ENCODE measurements at places on chromosomes 2 and 18.

- DNase-seq = no peak
Measured at GRCh38 chr2:70630761-70631160, 77.1 kb upstream of the TGFA start.

GRCh38 chr2:148965623-148966437 lies 72.7 kb upstream of the LYPD6B start:
- no peak for DNase-seq

GRCh38 chr2:37389989-37390765 lies 45.7 kb downstream of the QPCT start:
- DNase-seq = peak; percentile 96

DNA sequence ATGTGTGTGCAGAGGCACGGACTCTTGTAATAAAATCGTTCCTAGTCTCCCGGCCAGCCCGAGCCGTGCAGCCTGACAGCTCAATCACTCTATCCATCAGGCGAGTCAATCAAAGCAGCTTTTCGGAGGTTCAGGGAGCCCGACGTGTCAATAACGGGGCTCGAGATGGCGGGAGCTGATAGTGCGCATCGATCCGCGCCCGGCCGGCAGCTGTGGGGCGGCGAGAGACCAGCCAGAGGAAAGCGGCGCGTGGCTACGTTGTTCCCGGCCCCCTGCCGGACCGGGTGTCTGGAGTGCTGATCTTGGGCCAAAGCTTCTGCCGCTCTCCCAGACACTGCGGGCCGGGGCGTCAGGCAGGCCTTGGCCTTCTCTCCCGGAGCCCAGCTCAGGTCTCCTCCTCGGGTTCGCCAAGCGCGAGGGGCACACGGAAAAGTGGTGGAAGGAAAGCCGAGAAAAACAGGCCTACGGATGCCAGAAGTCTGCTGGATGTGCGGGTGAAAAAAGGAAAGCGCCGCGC lies 2.4 kb downstream of the EN1 start:
- no peak for DNase-seq

DNA sequence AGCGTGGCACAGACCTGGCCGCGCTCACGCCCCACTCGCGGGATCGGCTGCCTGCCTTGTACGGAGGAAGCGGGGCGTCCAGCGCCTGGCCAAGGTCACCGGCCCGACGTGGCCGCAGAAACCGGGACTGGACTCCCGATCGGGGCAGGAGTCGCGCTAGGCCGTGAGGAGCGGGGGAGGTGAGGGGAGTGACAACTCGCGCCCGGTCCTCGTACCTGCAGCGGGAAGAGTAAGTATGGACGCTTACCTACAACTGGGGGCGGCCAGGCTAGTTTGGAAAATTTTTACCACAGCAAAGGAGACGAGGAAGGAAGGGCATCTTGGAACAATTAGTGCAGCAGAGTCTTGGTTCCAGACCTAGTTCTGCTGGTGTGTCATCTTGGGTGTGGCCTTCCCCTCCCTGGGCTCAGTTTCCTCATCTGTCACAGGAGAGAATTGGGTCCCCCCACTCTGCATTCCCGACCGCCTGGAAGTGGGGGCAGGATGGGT lies 693 bp downstream of the UBE2F start:
- DNase-seq = no peak

DNA sequence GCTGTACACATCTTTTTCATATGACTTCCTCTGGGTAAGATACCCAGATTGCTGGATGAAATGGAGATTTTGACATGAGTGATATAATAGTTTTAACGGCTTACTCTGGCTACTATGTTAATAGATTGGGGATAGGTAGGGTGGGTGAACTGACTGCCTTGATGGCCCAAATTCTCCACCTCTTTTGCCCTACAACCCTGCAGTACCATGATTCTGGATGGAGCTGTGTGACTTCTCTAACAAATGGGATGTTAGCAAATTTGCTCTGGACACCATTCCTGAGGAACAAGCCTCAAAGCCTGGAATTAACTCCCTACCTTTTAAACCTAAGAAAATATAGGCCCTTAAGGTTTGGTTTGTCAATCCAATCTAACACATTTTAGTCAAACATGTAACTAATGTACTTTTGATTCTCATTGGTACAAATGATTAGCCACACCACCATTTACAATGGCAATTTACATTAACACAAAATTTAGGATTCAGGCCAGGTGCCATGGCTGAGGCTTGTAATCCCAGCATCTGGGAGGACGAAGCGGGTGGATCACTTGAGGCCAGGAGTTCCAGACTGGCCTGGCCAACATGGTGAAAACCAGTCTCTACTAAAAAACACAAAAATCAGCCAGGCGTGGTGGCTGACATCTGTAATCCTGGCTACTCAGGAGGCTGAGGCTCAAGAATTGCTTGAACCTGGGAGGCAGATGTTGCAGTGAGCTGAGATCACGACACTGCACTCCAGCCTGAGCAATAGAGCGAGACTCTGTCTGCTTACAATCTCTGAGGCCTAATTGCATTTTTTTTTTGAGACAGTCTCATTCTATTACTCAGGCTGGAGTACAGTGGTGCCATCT lies 12.8 kb downstream of the CLK1 start:
- no peak for DNase-seq

DNA sequence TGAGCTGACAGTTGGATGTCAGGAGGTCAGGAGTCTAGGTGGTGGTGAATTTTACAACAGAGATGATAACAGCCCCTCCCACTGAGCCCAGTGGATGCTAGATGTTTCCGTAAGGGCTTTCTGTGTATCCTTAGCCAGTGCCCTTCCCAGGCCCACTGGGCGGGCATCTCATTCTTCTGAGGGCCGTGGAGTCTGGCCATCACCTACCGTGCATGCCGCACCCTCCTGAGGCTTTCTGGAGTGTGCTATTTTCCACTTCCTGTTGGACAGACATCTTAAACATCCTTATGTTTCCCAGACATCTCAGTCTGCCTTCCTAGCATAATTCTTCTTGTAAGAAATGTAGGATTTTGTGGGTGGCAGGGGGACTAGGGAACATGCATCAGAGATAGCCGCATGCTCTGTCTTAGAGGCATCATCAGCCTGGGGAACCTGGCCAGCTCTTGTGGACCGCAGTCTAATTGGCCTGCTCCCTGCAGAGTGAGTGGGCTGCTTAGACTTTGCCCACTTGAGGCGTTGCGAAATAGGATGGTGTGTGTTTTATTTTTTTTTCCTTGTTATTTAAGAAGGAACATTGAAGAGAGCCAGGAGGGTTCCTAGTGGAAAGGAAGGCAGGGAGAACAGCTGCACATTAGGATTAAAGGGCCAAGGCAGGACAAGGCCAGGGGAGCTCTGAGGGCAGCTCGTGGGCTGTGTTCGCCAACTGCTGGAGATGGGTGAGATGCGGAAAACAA lies 135.8 kb downstream of the SH3RF3 start:
- DNase-seq = peak; percentile 75

GRCh38 chr18:68733707-68734106 lies 18.8 kb upstream of the TMX3 start:
- peak; percentile 26 for DNase-seq

DNA sequence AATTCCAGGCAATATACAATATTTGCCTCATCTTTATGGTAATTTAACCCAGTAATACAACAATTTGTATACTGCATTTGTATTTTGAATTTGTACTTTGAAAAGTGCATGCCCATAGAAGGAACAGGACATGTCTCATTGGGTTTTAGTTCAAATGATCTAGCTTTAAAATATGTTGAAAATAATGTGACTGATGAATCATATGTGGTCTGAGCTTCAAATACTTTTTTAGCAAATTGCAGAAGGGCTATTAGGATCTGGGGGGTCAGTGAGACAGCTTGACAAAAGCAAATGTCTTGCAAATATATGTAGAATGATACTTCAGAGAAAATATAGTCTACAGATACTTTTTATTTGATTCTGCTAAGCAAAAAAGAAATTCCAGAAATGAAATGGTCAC lies 248.9 kb downstream of the DCC start:
- DNase-seq = peak; percentile 30

- no peak for DNase-seq
Measured at GRCh38 chr2:126429103-126429502, 226.9 kb upstream of the GYPC start.

DNA sequence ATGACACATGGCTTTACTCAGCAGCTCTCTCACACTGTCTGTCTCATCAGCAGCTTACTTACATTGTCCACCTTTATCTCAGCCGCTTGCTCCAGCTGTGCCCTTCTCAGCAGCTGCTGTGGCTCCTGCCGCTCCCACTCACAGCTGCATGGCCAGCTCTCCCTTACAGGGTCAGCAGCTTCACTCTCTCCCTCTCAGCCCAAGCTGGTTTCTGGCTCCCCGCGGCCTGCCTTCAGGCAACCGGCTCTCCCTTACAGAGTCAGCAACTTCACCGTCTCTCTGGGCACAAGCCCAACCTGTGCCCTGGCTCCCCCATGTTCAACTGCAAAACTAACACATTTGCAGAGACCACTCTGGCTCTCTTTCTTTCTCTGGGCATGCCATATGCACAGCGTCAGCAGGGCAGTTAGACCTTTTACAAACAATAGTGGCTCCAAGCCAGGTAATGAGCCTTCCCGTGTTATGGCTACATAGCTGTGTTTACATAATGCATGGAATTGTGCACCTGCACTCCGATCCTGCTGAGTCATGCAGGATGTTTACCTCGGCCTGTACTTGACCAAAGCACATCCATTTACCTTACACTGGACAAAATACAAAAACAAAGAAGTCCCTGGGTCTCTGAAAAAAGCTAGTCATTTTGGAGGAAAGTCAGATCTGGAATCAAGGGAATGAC lies 167.3 kb downstream of the DOK6 start:
- no peak for DNase-seq

DNA sequence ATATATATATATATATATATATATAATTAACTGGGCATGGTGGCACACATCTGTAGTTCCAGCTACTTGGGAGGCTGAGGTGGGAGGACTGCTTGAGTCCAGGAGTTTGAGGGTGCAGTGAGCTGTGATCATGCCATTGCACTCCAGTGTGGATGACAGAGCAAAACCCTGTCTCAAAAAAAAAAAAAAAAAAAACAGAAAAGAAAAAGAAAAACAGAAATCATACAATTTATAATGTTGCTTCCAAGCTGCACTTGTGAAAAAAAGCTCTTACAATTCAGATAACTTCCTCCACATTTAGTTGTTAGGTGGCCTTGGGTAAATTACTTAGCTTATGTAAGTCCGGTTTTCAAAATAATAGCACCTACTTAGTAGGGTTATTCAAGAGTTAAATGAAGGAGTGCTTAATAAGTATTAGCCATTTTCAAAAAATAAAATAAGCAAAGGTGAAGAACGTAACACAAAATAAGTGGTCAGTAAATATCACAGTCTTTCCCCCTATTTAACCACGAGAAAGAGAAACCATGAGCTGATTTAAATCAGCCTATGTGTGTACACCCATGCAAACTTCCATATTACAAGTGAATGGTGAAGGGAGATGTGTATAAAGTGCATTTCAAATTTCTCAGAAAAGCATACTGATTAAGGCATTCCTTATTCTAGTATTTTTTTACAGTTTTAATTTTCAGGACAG lies 2.3 kb downstream of the WIPF1 start:
- DNase-seq = no peak

GRCh38 chr2:60475123-60475830 lies 78.2 kb downstream of the BCL11A start:
- DNase-seq = no peak

- DNase-seq = no peak
Measured at GRCh38 chr18:79912409-79912991, 39.0 kb downstream of the SLC66A2 start.

- DNase-seq = peak; percentile 96
Measured at GRCh38 chr2:12452185-12452584, 264.6 kb upstream of the TRIB2 start.
